ENCODE measurements at places on chromosomes 2 and 18.

- DNase-seq = no peak
These were observed 211.4 kb downstream of the PRKCE start for GRCh38 chr2:45862843-45863242.

- DNase-seq = peak; percentile 39
These were observed at the start of gene SP140 for GRCh38 chr2:230225486-230225885. Gene SP140, plus strand, starts transcription at chr2:230225736. Its CDS starts 109 bp downstream, at chr2:230225845.

GRCh38 chr18:332721-333510, 65.1 kb upstream of the THOC1 start:
- DNase-seq = no peak

GRCh38 chr2:58107803-58108710, 61.5 kb downstream of the VRK2 start:
- no peak for DNase-seq

GRCh38 chr2:234673961-234674759, 177.3 kb upstream of the ARL4C start:
- no peak for DNase-seq

DNA sequence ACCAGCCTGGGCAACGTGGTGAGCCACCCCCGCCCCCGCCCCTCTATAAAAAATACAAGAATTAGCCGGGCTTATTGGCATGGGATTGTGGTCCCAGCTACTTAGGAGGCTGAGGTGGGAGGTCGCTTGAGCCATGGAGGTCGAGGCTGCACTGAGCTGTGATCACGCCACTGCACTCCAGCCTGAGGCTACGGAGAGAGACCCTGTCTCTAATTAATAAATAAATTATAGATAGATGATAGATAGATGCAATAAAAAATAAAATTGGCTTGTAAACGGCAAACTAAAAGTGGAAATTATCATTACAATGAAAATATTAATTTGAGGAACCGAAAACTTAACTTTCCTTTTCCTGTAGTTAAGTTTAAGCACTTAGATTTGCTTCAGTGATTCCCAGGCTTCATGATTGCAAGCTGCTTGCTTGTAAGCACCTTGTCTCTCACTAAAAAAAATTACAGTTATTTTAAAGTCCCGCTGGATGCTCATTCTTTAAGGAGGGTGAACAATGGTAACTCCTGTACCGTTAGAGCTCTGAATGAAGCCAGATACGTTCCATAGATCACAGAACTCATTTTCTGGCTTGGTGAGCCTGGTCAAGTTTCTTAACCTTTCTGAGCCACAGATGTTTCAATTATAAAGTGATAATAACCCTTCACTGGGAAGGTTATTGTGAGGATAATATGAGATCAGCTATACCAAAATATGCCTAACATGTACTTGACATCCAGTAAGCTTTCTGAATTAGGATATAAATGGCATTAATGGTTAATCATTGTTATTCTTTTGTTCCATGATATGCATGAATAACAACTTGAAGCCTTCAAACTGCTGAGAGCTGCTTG, 9.3 kb upstream of the NARS1 start:
- DNase-seq = no peak

- DNase-seq = no peak
These were observed 4.3 kb upstream of the NBAS start for GRCh38 chr2:15565392-15565791.

- no peak for DNase-seq
These were observed 33.5 kb upstream of the SPRED2 start for GRCh38 chr2:65465857-65466256.

DNA sequence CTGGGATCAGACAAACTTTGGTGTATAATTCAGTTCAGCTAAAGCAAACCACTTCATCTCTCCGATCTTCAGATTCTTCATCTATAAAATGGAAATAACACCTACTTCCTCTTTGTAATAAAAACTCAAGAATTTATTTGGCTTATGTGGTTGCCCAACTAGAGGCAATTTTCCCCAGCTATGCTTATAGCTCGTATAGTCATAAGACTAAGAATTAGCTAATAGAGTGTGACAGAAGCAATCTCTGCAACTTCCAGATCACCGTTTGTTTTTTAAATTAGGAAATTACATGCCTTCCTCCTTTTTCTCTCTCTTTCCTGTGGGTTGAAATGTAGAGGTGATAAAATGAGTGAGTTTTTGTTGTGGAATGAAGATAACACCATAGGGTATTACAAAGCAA, 35.3 kb upstream of the KCNF1 start:
- no peak for DNase-seq

GRCh38 chr2:172038121-172038520, 38.4 kb downstream of the METAP1D start:
- no peak for DNase-seq

GRCh38 chr2:112627060-112628040, 18.4 kb upstream of the SLC20A1 start:
- DNase-seq = peak; percentile 86

DNA sequence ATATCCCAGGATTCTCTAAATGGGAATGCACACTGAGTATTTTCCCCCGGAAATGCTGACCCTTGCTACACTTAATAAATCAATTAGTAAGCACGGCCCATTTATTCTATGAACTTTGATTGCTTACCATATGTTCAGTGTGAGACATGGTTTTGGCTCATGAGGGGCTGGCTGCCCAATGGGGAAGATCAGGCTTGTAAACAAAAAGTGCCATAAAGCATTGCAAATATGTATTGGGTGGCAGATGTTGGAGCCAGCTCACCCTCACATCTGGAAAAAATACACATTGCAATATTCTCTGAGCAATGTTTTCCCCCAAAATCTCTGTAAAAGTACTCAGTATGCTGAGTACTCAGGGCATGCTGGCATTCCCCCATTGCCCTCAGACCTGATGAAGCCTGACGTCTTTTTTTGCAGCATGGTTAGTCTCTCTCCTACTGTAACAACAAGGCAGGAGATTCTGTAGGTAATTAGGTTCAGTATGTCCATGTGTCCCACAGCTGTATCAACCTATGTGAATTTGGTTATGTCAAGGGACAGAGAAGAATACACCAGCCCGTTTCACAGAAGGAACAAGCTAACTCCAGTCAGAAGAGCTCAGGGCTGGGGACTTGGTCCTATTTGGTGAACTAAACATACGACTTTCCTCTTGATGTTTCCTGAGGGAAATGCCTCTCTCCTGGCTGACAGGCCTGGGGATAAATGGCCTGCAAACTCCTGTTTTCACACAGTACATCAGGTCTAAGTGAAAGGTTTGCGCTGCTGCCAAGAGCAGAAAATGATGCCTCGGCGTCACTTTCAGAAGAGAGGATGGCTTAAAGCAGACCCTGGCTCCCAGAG, 202.4 kb downstream of the INSIG2 start:
- no peak for DNase-seq

DNA sequence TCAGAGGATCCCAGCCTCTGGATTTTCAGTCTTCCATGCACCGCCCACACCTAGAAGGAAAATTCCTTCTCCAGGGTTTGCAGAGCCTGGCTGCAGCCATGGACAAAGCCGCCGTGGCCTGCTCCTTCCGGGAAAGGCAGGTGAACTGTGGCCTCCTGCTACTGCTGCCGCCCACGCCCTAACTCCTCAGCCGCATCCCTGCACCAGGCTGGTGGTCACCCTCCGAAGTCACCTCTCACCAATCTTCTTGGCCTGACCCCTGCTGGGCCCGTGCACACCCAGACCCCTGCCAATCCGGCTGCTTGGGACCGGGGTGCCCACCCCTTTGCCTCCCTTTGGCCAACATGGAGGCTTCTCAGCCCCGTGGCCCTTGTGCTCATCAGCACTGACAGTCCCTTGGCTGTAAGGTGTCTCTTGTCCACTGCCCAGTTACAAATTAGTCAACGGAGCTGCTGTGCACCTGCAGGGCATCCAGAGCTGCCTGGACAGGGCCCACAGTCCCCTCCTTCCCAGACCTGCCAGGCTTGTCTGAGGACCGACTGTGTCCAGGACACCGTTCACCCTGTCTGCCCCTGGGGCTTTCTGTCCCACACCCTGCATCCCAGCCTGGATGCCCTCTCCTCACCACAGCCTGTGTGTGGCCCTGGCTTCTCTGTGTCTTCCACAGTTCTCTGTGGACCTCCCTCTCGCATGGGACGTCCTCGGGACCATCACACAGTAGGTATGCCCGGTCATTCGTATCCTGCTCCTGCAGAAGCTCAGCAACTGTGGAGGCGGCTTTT, 130.1 kb upstream of the TPO start:
- DNase-seq = no peak

GRCh38 chr2:170052151-170052550, 125.8 kb upstream of the MYO3B start:
- DNase-seq = no peak

- no peak for DNase-seq
These were observed 833.1 kb upstream of the CRIM1 start for GRCh38 chr2:35522450-35522849.

GRCh38 chr2:10620481-10620880, 69.3 kb downstream of the NOL10 start:
- no peak for DNase-seq

GRCh38 chr2:64988420-64989125, 626 bp upstream of the SLC1A4 start:
- peak; percentile 69 for DNase-seq

- no peak for DNase-seq
These were observed 64.1 kb downstream of the PTPN4 start for GRCh38 chr2:119823734-119824334.
